ENCODE measurements at places on chromosomes 2 and 18.

- no peak for DNase-seq
These were observed 8.2 kb upstream of the INPP1 start for GRCh38 chr2:190335225-190335559.

DNA sequence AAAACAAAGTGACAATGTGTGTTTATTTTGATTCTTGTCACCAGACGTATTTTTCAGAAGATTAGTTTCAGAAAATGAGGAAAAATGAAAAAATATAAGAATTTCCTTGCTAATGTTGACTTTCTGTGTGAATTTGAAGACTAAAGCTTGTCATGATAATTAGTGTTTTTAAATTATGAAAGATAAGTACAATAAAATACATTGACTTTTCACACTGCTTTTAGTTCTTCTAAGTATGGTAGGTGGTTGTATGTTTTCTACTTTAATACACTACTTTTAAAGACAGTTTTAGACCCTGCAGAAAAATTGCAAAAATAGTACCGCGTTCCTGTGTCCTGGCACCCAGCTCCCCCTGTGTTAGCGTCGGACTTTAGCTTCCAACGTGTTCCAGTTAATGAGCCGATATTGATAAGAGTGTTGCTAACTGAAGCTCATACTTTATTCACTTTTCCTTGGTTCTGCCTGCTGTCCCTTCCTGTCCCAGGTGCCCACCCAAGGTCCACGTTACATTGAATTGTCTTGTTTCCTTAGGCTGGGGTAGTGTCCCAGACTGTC, 695 bp downstream of the RBFA start:
- DNase-seq: no peak

GRCh38 chr18:34730774-34731173, 20.7 kb downstream of the DTNA start:
- DNase-seq: no peak

DNA sequence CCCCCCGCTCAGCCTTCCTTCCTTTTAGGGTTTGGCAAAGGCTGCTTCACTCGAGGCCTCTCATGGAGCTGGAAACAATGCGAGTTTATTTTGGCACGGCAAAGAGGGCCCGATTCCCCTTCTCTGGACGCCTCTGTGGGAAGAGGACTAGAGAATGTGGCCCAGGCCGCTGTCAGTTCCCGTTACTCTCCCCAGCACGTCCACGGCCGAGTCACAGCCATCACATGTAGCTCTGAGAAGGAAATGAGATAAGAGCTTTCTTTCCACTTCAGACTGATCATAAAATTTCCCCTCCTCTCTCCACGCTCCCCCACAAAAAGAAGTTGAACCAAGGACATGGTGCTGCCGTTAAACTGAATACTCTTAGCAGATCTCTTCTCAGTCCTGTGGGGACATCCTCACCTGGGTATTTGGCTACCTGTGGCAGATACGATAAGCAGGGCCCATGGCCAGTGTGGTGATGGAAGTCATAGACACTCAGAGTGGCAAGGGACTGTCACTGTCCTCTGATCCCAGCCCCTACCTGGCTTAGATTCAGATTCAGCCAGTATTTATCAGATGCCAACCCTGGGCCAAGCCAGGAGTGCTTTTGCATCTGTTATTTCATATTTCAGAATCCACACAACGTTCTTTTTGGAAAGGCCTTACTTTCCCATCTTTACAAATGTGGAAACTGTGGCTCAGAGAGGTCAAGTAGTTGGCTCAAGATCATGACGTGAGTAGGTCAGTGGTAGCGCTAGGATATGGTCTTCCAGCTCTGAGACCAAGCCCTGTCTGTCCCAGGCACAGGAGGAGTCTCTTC, 101.2 kb downstream of the MCFD2 start:
- no peak for DNase-seq

DNA sequence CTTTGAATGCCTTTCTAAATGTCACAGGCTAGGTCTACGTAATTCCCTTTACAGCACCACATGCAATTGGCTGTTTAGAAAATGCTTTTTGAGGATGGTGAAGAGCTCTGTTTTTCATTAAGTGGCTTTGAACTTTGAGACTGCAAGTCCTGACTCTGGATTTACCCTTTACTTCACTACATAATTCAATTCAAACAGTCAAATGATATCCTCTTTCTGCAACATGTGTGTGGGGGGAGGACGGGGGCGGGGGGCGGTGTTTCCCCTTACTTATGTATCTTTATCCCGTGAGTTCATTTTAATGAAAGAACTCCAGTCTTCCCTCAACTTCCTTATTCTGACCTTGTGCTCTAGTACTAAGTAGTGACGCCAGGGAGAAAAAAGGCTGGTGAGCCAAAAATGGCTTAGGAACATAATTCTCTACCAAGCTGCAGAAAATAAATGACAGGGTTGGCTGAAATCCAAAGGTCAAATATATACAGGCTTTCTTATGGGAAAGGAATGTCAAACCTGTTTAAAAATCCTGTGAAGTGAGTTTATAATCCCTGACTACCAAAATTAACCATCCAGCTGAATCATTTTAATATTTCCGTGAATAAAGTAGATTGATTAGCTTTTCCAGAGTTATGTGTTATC, 119.6 kb downstream of the SLC8A1 start:
- DNase-seq: no peak

DNA sequence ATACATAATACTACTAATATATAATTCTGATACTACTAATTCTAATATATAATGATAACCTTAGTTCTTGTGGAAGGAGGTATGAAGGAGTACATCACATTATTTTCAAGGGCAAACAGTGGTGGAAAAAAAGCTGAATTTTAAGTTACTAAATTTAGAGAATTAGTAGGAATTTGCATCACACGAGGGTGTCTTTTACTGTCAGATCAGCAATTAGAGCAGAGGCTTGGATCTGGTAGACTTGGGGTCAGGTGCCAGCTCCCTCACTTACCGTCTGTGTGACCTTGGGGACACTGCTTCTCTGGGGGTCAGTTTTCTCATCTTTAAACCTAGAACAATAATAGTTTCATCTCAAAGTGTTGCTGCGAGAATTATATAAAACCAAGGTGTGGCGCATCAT, 114.1 kb upstream of the NEDD4L start:
- no peak for DNase-seq

- no peak for DNase-seq
These were observed 97.1 kb downstream of the COL5A2 start for GRCh38 chr2:189082376-189082975.

DNA sequence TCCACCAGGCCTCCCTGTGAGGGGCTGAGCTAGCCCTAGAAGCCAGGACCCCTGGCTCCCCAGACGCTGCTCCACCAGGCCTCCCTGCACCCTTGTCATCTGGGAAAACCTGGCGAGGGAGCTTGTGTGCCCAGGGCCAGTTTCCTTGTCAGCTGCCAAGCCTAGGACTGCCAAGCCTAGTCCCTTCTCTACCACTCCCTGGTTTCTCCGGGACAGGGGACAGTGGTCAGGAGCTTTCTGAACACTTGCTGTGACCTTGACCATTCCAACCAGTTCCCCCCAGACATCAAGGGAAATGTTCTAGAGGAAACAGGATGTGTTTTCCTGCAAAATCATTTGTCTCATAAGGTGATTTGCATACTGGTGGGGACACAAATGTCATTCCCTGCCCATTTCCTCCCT, 41.3 kb upstream of the MRPL33 start:
- DNase-seq: no peak

DNA sequence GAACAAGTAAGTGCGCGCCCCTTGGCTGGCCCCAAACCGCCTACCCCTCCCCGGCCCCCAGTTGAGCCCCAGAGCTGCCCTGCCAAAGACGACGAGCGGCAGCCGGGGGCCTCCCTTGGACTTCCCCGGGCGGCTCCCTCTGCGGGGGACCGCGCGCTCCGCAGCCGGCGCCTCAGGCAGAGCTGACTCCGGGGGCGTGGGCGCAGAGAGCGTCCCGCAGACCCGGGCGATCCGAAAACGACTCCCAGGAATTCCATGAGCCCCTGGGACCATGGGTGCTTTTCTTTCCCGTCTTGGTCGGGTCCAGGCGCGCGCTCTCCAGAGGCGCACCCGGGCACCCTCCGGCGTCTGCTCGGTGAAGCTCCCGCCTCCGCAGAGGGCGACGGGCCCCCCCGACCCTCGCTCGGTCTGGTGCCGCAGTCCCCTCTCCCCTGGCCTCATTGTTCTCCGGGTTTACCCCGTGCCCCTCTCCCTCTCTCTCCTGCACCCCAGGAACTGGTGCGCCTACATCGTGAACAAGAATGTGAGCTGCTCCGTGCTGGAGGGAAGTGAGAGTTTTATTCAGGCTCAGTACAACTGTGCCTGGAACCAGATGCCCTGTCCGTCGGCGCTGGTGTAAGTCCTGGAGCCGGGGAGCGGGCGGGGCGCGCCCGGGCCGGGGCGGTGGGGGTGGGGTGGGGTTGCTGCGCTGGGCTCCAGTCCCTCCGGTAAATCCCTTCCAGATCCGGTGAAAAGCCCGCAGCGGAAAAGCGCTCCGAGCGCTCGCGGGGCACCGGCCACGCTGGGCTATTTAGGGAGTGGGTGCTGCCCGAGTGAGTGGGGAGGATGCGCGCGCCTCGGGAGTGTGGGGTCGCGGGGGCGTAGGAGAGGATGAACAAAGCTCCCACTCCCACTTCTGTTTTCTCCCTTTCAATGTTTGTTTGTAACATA, 776 bp downstream of the EMILIN2 start:
- no peak for DNase-seq

DNA sequence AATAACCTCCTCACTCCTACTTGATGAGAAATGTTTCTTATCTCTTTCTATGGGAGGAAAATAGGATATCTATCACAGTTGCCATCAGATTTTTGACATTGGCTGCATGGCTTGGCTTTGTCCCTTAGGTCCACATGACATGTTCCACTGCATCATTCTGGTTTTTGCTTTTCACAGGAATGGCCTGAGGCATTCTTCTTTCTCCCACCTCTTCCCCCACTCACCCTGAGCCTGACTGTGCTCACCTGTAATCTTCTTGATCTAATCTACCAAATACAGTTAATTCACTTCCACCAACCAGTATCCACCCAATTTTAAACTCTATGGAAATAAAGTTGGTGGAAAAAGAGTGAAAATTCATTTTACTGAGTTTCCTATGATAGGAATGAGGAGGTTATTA, 763.5 kb upstream of the CELF4 start:
- DNase-seq: no peak

DNA sequence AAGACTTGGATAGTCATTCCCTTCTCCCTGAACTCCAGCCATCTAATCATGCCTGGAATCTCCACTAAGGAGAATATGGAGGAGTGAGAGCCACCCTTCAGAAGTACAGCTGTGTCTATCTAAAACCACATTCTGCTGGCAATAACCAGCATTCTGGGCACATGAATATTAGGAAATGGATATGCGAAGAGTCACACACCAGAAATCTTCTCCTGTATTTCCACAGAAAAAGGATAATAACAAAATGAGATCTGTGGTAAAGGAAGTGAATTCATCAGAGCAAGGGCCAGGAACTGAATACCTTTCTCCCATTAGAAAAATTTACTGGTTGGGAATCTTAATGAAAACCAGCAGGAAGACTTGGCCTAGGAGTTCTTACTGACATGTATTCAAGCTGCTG, 218.8 kb downstream of the SCG2 start:
- no peak for DNase-seq

- peak; percentile 54 for DNase-seq
These were observed 29.9 kb downstream of the PELI1 start for GRCh38 chr2:64114063-64114911.

DNA sequence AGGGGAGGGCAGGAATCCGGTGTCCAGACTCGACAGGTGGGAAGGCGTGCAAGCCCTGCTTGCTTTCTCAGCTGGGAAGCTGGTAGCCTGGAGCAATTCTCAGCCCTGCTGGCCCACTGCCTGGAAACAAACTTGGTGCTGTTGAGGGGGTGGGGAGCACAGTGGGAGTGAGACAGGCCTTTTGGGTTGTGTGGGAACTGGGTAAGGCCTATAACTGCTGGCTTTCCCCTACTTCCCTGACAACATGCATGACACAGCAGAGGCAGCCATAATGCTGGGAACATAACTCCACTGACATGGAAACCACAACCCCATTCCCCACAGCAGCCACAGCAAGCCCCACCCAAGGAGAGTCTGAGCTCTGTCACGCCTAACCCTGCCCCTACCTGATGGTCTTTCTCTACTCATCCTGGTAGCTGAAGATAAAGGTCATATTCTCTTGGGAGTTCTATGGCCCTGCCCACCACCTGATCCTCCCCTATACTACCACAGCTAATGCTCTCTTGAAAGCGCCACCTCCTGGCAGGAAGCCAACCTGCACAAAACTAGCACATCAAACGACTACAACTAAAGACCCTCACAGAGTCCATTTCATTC, 122.9 kb upstream of the ACVR1C start:
- DNase-seq: peak; percentile 6

GRCh38 chr2:111702119-111702803, 181.7 kb downstream of the ANAPC1 start:
- peak; percentile 62 for DNase-seq

DNA sequence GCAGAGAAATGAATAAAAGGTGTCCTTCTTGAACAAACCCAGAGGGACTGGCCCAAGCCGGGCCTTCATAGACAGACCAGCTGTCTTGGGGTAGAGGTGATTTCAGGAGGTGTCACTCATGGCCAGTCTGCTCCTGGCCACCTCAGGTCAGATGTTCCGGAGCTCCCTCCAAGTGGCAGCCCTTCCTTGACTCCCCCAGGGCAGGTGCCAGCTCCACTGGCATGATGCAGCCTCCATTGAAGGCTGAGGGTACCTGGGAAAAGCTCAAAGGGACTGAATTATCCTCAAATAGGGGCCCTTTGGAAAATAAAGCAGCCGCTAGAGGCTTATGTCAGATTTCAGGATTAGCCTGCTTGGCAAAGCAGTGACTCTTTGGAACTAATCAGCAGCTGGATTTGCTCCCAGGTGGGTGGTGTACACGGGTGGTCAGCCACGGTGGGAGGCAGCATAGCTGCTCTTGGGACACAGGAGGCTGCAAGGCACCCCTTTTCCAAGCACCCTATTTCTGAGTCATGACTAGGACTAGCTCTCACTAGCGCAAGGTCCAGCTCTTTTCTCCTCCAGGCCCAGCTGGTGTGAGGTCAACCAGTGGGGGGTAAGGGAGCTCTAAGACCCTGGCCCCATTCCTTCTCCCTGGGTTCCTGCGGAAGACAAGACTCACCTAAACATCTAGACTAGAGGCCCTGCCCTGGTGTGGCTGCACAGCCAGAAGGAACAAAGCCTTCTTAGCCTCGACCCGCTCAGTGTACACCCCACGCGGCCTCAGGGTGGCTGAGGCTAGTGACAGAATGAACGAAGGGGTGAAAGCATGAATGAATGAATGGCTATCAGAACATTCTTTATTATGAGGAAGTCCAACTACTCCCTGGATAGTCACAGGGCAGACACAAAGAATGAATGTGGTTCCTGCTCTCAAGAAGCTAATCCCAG, 29.3 kb downstream of the HS1BP3 start:
- no peak for DNase-seq

DNA sequence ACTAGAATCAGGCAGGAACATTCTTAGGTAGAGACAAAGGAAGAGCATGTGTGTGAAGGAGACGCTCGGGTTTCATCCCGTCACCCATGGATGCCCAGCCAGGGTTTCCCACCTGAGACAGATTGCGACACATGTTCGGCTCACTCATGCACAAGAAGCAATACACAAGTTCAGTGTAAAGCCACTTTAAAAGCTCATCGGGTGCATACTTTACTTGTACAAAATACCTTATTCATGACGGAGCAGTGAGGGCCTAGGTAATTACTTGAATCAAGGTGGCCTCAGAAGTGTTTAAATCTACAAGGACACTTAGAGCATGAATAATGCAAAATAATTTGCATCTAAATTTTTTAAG, 42.0 kb downstream of the ZEB2 start:
- no peak for DNase-seq

GRCh38 chr2:96320728-96321622, 4.1 kb upstream of the ITPRIPL1 start:
- DNase-seq: no peak

- no peak for DNase-seq
These were observed 105.4 kb downstream of the POLR1A start for GRCh38 chr2:86000131-86000937.

Data from CD4-positive, alpha-beta T cell treated with Interleukin-17A for 1 hour (primary cell).